ENCODE measurements at places on chromosomes 3 and 15. TPM values are rescaled to one million over a fixed set of nuclear protein-coding genes. Genes with fewer than 3 reads are reported as not detected.

DNA sequence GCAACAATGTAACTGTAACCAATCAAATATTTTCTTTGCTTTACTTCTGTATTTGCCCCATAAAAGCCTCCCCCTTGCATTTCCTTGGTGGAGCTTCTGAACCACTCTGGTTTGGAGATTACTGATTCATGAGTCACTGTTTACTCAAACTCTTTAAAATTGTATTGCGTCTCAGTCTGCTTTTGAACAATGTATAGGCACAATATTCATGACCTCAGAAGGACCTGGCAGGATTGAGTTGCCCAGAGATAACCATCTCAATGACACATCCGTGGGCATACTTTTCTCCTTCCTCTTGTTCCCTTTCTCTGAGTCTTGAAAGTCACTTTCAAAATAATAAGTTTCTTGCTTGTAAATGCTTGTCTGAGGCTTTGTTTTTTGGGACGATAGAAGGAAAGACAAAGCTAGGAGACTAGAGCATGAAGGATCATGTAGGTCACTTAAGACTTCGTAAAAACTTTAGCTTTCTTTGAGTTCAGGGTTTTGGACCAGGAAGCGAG lies 57.1 kb upstream of the POU1F1 start:
- DNase-seq = no peak

DNA sequence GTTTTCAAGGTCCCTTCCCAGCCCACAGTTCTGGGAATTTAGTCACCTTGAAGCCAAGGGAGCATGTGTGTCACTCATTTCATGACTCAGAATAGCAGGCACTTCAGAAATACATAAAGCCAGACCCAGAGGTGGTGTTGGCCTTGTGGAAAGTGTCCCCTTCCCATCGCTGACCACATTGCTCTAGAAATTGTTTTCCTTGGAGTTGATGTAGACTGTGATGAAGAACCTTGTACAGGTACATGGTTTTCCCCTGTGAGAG lies 158.8 kb downstream of the SLCO3A1 start:
- no peak for DNase-seq

GRCh38 chr3:120637851-120638559 lies 41.9 kb downstream of the NDUFB4 start:
- no peak for DNase-seq

TICRR gene
- 3.5 TPM for total RNA-seq

GRCh38 chr3:90005281-90005847 lies 897.9 kb downstream of the EPHA3 start:
- no peak for DNase-seq

PRKCD gene
- 37.9 TPM for total RNA-seq

- DNase-seq = no peak
Measured at GRCh38 chr15:66389859-66390381, 3.2 kb downstream of the MAP2K1 start.

GRCh38 chr15:54594115-54594514 lies 602.6 kb downstream of the RSL24D1 start:
- DNase-seq = no peak

DNA sequence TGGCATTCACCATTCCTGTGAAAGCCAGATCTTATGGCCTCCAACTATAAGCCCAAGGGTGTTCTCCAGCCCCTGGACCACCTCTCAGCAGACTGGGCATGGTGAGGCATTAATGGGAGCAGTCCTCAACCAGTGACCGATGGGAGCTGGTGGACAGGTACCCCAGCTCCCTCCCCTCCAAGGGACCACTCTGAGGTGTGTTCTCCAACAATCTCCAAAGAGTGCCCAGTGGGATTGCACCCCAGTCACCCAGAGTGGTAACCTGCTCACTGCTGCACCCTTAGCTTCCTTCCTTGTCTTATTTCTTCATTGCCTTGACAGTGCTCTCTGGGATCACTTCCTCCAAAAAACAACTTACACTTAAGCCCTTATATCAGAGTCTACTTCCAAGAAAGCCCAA lies 8.2 kb upstream of the ITGA11 start:
- no peak for DNase-seq

DNA sequence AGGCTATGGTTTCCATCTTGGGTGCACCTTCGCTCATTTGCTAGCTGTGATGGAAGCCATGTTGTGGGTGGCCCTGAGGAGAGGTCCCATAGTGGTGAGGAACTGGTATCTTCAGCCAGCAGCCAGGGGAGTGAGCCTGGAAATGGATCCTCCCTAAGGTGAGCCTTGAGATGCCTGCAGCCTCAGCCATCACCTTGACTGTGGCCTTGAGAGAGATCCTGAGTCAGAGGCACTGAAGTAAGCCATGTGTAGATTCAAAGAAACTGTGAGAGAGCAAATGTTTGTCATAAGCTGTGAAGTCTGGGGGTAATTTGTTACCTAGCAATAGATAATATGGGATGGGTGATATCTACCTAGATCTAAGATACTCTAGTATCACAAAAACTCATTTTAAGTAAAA lies 105.3 kb downstream of the SNRK start:
- DNase-seq = no peak

GOLGA8M gene
- total RNA-seq = not detected

GRCh38 chr3:126777366-126777765 lies 73.3 kb downstream of the CHCHD6 start:
- no peak for DNase-seq

All from stomach (tissue), 19 donors.